NCI-H748 treated with DMSO at 0.1 percent for 48 hours (cell line): ENCODE measurements at places on chromosomes 11 and 22.

DNA sequence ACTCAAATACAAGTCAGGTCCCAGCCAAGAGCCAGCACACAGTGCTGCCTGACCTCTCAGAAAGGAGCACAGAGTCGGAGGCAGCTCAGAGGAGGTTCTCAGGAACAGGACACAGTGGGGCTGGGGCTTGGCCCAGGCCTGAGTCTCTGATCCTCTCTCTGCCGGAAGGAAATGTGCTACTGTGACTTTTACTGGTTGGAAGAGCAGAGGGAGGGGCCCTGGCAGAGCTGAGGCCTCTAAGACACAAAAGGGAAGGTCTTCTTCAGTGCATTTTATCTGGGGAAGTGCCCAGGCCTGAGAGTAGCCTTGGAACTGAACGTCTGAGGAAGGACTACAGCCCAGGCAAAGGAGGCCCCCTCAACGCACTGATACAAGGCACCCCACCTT lies 16.2 kb upstream of the CASTOR1 start:
- DNase-seq, result no peak

GRCh38 chr11:98600103-98600502 lies 420.6 kb upstream of the CNTN5 start:
- DNase-seq, result no peak

DNA sequence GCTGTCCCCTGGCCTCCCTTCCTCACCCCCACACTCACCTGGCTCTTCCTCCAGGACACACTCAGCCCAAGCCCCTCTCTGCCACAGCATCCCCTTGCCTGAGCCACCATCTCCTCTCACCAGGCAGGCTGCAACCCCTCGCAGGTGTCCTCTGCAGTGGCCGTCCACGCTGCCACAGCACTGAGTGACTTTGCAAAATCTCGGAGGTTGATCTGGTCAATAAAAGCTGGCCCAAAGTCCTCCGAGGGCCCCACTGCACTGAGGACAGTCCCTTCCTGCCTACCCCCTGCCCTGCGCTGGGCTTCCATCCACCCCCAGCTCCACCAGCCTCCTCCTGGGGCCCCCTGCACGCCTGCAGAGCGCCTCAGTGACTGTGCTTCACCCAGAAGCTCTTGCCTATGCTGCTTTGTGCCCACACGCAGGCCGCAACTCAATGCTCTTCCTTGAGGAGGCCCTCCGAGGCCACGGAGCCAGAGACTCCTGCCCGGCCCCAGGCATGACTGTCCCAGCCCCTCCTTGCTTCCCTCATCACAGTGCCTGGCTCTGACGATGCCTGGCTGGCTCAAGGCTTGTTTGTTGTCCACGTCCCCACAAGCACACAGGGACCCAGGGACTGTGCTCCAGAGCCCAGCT lies 30.8 kb upstream of the SLC22A12 start:
- DNase-seq, result no peak

- no peak for DNase-seq
Measured at GRCh38 chr11:69293819-69294505, at the start of gene MYEOV. TSS of gene MYEOV (plus strand) at chr11:69294155. CDS start at chr11:69295355, 1,200 bp downstream.

DNA sequence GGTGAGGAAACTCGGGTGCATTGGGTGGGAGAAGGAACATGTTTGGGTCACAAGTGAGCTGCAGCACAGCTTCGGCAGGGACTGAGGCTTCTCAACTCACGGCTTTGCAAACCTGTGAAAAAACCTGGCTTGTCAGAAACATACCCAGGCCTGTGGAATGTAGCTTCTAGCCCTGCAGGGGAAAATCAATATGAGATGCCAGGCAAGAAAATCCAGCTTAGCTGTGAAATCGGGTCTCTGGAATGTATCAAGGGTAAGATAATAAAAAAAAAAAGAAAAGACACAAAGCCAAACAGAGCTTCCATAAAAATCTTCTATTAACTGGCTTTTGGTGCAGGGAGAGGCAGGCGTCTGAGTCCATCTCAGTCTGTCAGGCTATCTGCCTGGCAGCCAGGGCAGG lies 28.5 kb downstream of the UQCR10 start:
- DNase-seq, result no peak

GRCh38 chr11:108697872-108698473 lies 33.1 kb downstream of the DDX10 start:
- DNase-seq, result peak; percentile 27

DNA sequence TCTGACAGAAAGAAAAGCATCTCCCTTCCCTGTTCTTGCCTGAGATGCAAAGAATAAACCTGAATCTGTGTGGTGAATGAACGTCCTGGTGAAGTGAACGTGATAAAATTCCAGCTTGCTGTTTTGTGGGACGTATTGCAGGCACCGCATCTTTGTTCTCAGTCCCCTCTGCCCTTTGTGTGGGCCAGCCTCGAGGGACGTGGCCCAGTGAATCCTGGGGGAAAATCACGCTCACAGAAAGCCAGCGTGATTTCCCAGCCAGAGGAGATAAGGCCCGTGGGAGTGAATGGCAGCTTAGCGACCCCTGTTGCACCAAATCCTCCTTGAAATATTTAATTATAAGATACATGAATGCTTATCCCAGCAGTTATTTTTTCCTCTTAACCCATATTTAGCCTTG lies 129.1 kb downstream of the COMMD9 start:
- no peak for DNase-seq
